Daoy (cell line): ENCODE measurements at places on chromosomes 2 and 18. TPM values are rescaled to one million over a fixed set of nuclear protein-coding genes. Genes with fewer than 3 reads are reported as not detected.

DNA sequence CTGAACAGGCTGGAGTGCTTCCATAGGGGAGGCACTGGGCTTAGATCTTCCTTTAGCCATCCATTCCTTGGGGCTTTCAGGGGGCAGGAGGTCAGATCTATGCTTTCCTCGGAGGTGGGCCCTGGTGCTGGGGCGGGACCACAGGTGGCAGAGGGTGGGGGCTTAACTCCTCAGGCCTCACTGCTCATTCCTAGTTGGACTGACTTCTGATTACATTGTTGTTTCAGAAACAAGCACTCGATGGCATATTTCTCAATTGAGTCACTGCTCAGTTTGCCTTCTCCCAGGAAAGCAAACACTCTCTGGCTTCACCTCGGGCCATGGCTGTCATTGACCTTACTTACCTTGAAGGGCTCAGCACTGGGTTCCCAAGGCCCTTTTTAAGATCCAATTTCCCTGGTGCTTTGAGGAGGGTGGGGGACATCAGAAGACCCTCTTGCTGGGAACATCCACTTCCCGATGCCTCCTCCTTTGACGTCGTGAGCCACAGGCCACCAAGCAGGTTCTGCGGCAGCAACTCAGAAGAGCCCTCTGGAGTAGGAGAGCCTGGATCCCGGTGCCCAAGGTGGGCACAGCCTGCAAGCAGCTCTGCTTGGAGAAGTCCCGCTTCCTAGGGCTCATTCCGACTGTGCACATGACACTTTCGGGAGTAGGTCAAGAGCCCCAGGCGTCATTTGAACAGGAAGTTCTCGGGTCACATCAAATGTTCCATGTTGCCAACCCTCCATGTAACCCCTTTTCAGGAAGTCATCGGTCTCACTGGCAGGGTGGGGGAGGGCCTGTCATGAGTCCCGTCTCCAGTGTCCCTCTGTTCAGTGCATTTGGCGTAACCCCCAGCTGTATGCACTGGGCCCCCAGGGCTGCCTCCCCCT, 40.6 kb downstream of the SDC1 start:
- peak; percentile 76 for DNase-seq

GRCh38 chr2:96102596-96103186, 13.7 kb downstream of the ADRA2B start:
- no peak for DNase-seq

DNA sequence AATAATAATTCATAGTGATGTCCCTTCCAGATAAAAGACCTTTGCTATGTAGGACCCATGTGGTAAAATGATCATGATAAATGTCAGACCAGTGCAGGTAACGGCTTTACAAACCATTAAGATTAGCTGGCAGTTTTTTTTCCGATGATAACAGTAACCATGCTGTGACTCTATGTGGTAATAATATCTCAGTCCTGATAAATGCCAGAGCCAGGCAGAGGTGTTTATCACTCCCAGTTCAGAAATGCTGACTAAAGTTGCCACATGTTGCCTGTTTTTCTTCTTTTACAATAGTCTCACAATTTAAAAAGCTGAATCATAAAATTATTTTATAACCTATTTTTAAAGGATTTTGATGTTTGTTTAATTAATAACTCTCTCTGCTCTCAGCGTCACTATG, 565.1 kb downstream of the ARHGAP15 start:
- DNase-seq: no peak

DNA sequence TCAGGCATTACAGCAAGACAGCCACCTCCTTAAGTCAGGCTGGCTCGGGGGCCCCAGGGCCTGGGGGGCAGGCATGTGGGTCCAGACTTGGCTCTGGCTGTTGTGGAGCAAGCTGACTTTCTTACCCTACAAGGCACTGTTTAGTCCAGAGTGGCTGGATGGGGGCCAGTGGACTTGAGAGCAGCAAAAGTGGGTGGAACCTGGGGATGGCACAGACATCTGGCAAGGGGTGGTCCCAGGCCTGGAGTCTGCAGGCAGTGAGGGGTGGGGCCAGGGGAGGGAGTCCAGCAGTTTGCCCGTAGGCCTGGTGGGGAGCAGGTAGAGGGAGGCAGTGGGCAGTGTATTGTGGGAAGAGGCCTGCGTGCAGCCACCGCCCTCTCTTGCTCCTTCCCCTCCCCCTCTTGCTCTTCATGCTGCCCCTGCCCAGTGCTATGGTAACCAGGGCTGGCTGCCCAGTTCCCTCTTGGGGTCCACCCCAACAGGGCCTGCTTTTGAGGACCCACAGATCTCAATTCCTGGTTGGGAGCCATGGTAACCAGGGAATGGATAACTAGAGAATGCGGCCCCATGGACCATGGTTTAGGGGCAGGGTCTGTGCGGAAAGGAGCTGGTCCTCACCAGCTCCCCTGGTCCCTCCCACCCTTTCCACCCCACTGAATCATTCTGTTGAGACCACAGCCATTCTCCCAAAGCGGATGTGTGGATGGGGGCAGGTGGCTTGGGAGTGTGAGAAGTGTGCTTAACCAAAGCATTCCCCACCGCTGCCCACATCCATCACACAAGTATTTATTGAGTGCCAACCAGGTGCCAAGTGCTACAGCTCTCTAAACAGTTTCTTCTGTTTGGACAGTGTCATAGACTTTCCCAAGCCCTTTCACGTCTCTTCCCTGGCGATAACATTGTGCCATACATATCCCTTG, 19.3 kb downstream of the SPEG start:
- peak; percentile 88 for DNase-seq

DNA sequence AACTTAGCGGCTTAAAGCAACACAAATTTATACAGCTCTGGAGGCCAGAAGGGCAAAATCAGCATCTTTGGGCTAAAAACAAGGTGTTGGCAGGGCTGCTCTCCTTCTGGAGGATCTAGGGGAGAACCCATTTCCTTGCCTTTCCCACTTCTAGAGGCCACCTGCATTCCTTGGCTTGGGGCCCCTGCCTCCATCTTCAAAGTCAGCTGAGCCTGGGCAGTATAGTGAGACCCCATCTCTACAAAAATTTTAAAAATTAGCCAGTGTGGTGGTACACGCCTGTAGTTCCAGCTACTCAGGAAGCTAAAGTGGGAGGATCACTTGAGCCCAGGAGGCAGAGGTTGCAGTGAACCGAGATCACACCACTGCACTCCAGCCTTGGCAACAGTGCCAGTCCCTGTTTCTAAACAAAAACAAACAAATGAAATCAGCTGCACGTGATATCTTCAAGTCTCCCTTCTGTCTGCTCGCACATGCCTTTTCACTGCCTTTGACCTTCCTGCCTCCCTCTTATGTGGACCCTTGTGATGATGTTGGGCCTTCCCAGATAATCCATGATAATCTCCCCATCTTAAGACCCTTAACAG, 200.6 kb downstream of the ZFP36L2 start:
- DNase-seq: no peak

GRCh38 chr2:237171396-237171795, 85.7 kb downstream of the COPS8 start:
- DNase-seq: peak; percentile 76

DNA sequence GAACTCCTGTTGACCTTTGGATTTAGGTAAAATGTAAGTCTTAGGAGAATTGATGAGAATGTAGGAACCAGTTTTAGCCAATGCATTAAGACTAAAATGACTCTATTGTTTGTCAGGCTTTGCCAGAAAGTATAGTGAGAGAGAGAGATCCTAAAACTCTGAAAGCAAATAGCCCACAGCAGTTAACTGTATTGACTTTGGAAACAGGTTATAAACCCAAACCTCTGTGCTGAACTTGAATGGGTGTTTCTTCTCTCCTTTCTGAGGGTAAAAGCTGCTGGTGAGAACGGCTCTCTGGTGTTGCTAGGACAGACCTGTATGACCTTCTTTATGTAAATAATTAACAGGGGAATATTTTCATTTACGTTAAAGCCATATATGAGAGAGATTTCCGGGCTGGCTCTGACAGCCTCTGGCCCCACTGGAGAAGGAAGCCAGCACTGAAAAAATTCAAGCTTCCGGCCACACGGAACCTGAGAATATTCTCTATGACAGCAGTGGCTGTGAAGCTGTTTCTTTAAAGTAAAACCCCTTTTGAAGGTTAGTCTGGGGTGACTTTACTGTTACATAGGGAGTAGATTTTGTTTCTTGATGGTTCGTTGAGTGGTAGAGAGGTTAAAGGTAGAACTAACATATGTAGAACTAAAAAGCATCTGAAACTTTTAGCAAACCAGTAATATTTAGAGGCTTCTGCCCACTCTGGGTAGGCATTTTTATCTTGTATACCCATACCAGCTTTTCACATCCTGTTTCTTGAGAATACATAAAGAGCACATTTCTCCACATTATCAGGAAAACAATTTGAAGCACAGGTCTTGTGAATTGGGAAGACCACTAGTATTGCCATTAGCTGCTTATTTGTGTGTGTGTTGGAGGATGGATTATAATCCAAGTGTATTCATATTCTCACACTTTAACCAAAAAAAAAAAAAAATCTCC, 123.8 kb downstream of the SPTBN1 start:
- DNase-seq: no peak

- peak; percentile 91 for DNase-seq
These were observed 63.5 kb upstream of the CTLA4 start for GRCh38 chr2:203804070-203804469.

CCBE1 gene
- total RNA-seq: 6.5 and 15.4 TPM in 2 replicates
